NCI-H1092 (cell line): ENCODE measurements at places on chromosomes 2 and 18.

GRCh38 chr2:76998152-76998551 is 524.0 kb downstream of the LRRTM4 start:
- no peak for DNase-seq

- DNase-seq: no peak
These were observed 390.6 kb downstream of the CTNNA2 start for GRCh38 chr2:79903222-79904000.

GRCh38 chr2:88638743-88639142 is 11.5 kb upstream of the EIF2AK3 start:
- DNase-seq: no peak

GRCh38 chr2:96869281-96869821 is 529 bp downstream of the SEMA4C start:
- DNase-seq: no peak

- DNase-seq: no peak
These were observed 91.0 kb downstream of the ADCYAP1 start for GRCh38 chr18:995629-996028.

- DNase-seq: no peak
These were observed at the start of gene ITGA4 for GRCh38 chr2:181457121-181457740. Gene ITGA4 (plus strand): TSS chr2:181457386. CDS start chr2:181457655, 269 bp downstream.

DNA sequence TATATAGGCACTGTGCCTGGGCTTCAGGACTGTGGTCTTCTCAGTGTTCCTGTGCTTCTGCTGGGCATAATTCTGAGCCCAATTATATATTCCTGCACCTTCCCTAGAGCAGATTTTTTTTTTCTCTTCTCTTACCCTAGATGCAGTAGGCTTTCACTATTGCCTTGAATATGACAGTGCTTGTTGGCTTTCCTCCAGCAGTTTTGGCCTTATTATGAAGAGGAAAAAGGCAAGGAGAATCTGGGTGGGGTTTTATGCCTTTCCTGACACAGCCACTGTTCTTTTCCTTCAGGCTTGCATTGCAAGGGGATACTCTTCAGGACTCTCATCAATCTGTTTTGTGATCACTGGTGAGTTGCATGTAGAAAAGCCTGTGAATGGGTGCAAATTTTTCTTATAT is 221.9 kb upstream of the CELF4 start:
- no peak for DNase-seq

DNA sequence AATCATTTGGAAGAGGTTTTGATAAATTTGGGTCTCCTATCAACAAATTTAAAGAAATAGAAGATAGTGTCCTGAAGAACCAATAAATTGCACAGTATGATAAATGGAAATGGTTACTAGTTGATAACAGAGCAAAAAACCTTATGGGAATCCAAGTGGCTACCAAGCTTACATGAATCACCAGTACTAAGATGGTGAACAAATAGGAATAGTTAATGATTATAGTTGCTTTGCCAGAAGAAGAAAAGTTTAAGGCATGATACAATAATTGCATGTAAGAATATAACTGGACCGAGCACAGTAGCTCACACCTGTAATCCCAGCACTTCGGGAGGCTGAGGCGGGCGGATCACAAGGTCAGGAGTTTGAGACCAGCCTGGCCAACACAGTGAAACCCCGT is 19.6 kb upstream of the INO80D start:
- DNase-seq: no peak

- DNase-seq: no peak
These were observed 84.7 kb upstream of the STON1 start for GRCh38 chr2:48445091-48445725.

DNA sequence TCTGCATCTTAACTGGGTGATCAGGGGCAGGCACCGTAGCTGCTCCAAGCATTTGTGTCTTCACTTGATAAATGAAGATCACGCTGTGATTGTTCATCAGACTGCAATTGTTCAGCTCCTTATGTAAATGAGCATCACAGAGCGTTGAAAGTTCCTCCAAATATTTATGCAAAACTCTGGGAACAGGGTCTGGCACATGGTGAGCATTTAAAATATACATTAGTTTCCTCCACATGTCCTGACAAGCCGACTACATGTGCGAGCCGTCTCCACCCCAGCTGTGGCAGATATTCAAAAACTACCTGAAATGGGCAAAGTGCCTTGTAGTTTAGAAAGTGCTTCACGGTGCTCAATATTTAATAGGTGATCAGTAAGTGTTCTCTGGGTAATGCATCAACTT is 175.1 kb upstream of the ID2 start:
- no peak for DNase-seq
